ENCODE measurements at places on chromosomes 6 and 20. TPM values are rescaled to one million over a fixed set of nuclear protein-coding genes. Genes with fewer than 3 reads are reported as not detected.

GRCh38 chr6:126030045-126030444, 43.7 kb downstream of the TRMT11 start:
- H3K4me1 ChIP-seq, result no peaks in the 10 kb centered on the region
- no peaks in the 10 kb centered on the region for H3K36me3 ChIP-seq
- no peak for DNase-seq
- H3K27ac ChIP-seq, result no peak overlapping the region
- H3K4me3 ChIP-seq, result no peak overlapping the region

LPA gene
- not detected for total RNA-seq

DNA sequence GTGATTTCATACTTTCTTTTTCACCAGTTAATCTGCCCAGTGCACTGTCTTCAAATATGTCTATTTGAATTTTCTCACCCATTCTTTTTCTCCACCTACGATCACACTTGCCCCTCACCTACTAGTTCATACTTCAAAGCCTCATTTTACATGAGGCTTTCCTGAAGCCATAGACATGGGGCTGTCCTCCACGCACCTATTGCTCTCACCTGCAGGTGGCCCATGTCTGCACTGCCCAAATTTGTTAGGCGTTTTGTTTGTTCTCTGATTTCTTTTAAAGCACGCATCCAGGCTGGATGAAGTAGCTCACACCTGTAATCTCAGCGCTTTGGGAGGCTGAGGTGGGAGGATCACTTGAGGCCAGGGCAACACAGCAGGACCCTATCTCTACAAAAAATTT, 106.8 kb upstream of the RIPOR2 start:
- H3K4me3 ChIP-seq, result no peak overlapping the region
- DNase-seq, result no peak
- H3K36me3 ChIP-seq, result no peaks in the 10 kb centered on the region
- no peaks in the 10 kb centered on the region for H3K4me1 ChIP-seq
- no peak overlapping the region for H3K27ac ChIP-seq

- no peak overlapping the region for H3K27ac ChIP-seq
- no peaks in the 10 kb centered on the region for H3K36me3 ChIP-seq
- H3K4me3 ChIP-seq, result no peak overlapping the region
- H3K27me3 ChIP-seq, result no peaks in the 10 kb centered on the region
Measured at GRCh38 chr6:101747716-101748115, 354.2 kb downstream of the GRIK2 start.

NKAIN2 gene
- 4.4 TPM for total RNA-seq
